ENCODE measurements at places on chromosomes 5 and 9. TPM values are rescaled to one million over a fixed set of nuclear protein-coding genes. Genes with fewer than 3 reads are reported as not detected.
A peak's percentile ranks its signal among the peaks of the same experiment; 100 is the strongest.

- DNase-seq, result peak; percentile 58
Measured at GRCh38 chr9:27933210-27934025, 360.1 kb upstream of the C9orf72 start.

DNA sequence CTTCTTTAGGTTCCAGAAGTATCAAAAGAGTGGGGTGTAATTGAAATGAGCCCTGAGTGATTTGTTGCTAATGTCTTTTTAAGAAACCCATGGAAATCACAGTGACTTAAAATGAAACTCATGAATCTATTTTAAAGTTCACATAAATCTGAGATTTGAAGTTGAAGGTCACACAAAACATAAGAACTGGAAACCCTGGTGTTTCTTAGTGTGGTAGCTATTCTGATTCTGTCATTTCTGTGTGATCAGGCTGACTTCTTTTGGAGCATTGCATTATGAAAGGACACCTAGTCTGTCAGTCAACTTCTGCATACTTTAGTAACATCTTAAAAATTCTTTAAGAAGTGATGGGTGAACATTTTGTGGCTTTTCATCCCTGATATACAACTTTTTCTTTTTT is 448.8 kb downstream of the TLE4 start:
- DNase-seq, result no peak

The SPACA9 gene
- 6.5 TPM for total RNA-seq

The RPL12 gene
- total RNA-seq, result 1,691 TPM

DNA sequence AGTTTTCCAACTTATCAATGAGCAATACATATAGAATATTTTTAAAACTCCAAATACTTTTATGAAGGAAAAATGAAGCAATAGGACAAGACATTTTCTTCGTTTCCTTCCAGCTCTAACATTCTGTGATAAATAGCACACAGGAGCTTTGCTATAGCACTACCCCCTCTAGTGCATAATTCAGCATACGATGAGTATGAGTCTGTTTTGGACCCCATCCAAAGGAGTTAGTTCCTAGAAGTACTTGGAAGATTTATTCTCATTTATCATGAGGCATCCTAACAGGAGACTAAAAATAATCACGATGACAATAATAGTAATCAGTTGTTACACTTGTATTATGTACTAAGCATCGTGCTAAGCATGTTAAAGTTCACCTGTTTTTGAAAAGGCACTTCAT is 1061.3 kb upstream of the DMAC1 start:
- DNase-seq, result peak; percentile 57

- DNase-seq, result no peak
Measured at GRCh38 chr5:169128679-169129078, 172.3 kb downstream of the SLIT3 start.

The NCBP1 gene
- total RNA-seq, result 40.5 TPM

DNA sequence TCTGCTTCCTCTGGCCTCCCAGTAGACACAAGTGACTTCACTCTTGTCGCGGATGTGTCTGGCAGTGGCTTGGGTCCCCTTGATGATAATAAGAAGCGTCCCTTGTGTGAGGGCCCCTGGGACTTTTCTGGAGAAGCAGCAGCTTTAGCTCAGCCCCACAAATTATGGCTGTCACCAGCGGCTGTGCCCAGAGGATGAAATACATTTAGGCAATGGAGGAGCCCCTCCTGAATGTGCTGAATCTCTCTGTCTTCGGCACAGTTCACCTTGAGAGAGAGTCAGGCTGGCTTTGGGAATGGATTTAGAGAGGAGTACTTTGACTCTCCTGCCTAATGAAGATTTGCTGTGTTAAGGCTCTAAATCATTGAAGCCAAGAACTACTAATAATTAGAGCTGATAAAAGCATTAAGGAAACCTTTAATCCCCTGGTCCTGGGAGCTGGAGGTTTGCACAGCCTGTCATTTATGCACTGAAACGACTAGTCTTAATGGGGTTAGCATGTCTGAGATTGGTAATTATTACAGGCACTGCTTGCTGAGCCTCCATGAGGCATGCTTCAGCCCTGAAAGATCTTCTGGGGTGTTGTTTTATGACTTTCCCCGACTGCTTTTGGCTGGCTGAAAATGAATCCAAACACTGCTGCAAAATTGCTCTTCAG is 127.0 kb downstream of the TENT4A start:
- DNase-seq, result no peak

DNA sequence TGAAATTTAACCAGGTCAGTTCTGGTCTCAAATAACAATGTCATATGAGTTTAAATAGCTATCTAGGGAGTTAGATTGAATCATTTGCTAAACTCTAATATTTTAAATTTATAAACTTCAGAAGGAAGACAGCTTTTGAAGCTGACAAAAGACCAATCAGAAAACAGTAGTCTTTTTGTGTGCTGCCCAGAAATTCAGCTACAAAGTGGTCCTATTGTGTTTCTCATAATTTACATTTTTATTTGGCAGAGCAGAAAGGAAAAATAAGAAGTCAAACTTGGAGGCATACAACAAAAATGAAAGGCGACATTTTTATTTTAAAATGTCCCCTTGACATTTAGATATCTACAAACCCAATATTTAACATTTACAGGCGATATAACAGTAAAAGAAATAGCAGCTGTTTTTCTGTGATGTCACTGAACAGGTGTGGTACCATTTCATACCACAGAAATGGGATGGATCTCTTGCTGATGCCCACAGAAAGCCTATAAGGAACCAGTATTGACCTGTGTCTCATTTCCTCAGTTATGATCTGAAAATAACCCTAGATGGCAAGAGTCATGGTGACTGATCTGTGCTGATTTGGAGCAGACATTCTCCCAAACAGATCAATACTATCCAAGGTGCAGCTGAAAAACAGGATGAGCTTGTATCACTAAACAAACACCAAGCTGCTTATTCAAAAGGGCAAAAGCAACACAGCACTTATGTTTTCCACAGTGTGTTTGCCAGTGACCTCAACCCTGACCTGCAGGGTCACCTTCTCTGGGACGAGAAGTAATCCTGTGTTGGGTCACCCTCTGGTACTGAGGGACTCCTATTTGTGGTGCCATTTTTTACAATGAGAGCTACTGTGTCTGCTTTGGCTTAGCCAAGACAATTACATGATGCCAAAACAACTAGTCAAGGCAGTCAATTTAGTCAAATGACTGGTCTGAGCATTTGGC is 3.6 kb upstream of the FST start:
- no peak for DNase-seq

DNA sequence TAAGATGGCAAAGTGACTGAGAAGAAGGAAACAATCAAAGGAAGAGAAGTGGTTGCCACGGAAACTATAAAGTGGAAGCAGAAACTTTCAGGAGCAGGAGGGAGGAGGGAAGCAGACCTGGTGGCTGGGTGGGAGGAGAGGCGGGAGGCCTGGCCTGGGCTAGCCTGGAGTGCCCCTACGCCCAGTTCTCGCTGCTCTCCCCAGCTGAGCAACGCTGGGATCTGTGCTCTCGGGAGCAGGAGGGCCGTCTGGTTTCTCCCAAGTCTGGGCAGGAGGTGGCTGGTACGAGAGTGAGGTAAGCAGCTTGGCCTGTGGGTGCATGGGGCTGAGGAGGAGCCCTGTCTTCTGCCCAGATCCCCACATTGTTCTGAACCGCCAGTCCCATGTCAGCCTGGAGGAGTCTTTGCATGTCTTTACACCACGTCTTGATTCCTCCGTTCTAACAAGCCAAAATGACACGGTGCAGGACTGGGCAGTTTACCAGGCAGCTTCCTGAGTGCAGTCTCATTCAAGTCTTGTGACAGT is 15.0 kb upstream of the DAB2IP start:
- no peak for DNase-seq

- no peak for DNase-seq
Measured at GRCh38 chr9:126703002-126703865, 89.5 kb downstream of the LMX1B start.

DNA sequence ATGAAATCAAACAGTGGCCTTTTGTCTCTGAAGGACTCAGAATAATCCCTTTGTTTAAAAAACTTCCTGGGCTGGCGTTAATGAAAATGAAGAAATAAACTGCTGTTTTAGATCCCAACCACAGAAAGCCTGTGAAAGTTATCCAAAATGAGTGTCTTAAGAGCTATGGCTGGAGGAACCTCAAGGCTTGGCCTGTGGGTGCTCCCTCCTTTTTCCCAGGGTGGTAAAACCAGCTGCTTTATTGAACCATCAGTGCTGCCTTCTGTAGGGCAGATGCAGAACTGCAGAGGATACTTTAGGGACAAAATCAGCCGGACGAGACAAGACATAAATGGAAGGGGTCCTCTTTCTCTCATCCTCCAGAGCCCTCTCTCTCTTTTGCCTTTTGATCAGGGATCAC is 100.9 kb downstream of the SMARCA2 start:
- no peak for DNase-seq

The SPINK6 gene
- not detected for total RNA-seq

The DDX4 gene
- not detected for total RNA-seq

The PCDH12 gene
- total RNA-seq, result 0.35 TPM

GRCh38 chr5:39846144-39846543 is 421.4 kb upstream of the DAB2 start:
- DNase-seq, result no peak

- DNase-seq, result no peak
Measured at GRCh38 chr9:128841694-128842492, 12.3 kb upstream of the SPOUT1 start.

GRCh38 chr5:122142480-122143164 is 13.3 kb downstream of the ZNF474 start:
- peak; percentile 96 for DNase-seq

- no peak for DNase-seq
Measured at GRCh38 chr5:113044776-113045465, 68.3 kb downstream of the DCP2 start.

Measured in renal cortical epithelial cell (primary cell).